ENCODE measurements at places on chromosomes 6 and 20.

GRCh38 chr6:127267646-127268625 lies 1.3 kb downstream of the RNF146 start:
- no peak for DNase-seq

DNA sequence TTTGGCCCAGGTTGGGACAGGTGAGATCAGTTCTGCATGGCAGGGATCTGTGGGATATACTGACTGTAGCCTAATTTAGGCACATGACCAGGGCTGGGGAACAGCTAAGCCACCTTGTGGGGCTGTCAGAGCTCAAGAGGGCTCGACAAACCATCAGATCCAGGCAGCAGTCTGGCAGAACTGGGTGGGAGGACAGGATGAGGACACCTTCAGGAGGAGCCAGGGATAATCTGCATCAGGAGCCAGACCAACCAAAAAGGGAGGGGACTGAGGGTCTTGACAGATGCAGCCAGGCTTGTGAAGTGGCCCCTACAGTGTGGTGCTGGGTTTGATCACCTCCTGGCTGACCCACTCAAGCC lies 123.4 kb downstream of the MAFB start:
- DNase-seq = no peak

- peak; percentile 71 for DNase-seq
These were observed 15.0 kb upstream of the IFNGR1 start for GRCh38 chr6:137233911-137234863.

DNA sequence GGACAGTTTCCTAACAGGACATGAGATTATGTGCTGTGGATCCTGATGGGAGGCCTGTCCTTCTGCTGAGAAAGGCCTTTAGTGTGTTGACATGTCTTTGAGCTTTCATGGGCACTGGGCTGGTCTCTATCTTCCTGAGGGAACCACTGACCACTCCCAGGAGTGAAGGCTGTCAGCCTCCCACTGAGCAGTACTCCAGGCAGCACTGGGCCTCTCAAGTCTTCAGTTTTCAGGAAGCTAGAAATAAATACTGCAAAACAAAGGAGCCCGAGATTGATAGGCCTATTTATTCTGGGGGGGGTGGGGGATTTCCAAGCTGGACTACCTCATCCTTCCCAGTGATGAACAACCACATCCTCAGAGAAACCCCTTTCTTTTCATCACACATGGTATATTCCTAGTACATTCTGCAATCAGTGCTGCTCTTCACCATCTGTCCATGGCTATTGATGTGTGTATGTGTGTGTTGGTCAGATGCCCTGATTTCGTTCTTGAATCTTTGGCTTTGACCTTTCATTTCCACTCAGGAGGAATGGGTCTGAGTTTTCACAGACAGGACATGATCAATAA lies 180.9 kb upstream of the SPTLC3 start:
- no peak for DNase-seq

DNA sequence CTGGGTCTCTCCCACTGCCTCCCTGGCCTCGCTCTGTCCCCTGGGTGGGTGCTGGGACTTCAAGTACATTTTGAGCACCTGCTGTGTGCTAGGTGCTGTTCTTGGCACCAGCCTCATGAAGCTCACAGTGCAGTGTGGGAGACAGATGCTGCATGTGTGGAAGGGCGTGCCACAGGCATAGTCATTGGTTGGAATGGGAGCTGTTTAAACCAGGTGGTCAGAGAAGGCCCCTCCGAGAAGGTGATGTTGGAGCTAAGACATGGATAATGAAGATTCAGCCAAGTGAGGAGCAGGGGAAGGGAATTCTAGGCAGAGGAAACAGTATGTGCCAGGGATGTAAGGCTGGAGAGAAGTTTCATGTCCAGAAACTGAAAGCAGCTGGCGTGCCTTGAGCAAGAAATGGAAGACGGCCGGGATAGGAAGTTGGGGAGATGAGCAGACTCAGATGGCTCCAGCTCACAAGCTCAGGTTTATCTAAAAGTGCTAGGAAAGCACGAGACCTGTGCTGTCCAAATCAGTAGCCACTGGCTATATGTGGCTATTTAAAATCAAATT lies 9.9 kb downstream of the LPIN3 start:
- no peak for DNase-seq

- no peak for DNase-seq
These were observed 113.5 kb downstream of the JARID2 start for GRCh38 chr6:15359335-15359862.

DNA sequence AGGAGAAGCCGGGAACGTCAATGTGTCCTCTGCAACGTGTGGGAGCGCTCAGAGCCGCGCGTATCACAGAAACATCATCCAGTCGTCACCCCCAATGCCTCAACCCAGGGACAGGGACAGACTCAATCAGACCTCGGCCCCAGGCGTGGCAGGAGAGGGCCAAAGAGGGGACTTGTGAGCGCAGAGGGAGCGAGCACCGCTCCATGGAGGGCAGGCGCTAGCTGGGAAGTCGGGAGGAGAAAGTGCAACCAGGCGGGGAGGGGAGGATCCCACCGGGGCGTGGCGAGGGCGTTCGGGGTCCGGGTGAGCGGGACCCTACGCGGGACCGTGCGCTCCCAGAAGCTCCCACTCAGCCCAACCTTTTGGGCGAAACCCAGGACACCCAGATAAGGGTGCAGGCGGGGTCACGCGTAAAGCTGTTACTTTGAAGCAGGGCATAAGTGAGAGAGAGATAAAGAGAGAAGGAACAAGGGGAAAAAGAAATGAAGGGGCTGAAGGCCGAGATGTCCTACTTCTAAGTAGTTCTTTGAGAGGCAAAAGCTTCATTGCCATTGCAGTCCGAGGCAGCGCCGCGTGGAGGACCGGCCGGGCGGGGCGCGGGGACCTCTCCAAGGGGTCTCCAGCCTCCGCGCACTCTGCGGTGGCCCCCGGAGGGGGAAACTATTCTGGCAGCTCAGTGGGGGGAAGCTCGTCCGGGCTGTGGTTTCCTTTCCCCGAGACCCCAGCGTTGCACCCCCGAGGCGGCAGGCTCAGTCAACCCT lies 862 bp upstream of the SOBP start:
- DNase-seq = peak; percentile 69

- DNase-seq = no peak
These were observed 5.0 kb downstream of the ANGPT4 start for GRCh38 chr20:910870-911770.

GRCh38 chr6:80792151-80792550 lies 685.7 kb downstream of the BCKDHB start:
- DNase-seq = no peak

DNA sequence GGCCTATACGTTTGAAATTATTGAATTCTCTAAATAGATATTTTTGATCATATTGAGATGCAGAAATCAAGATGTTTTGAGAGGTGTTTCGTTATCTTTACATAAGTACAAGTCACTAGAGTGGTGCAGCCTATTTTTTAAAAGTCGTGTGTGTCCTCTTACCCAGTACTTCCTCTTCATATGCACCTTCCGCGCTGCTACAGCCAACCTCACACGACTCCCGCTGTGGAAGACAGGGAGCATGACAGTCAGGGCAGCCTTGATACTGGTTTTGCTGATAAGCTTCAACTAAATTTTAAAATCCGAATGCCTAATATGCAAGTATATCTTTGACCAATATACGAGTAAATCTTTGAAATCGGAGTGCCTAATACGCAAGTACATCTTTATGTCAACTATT lies 16.3 kb downstream of the ROS1 start:
- no peak for DNase-seq

GRCh38 chr20:10604865-10605440 lies 68.8 kb downstream of the JAG1 start:
- DNase-seq = no peak

- no peak for DNase-seq
These were observed 49.3 kb upstream of the SRPK1 start for GRCh38 chr6:35970181-35970580.
